Frontal cortex (tissue), 4 donors: ENCODE measurements at places on chromosomes 7 and 10.

GRCh38 chr10:103153302-103154197 lies 39.5 kb downstream of the NT5C2 start:
- no peak for DNase-seq

DNA sequence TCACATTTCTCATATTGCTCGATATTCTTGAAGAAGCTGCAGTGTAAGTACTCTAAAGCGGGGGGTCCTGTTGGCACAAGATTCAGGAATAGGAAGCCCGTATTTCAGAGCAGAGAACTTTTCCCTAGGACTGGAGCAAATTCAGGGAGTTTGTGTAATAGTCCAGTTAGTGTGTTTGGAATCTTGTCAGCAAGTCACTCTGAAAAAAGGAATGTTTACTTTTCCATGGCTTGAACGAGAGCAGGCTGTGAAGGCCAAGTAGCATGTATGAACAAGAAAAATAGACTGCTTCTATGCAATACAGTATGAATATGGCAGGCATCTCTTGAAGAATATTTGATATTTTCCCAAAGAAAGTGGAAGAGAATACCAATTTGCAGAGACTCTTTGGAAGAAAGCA lies 39.8 kb downstream of the CDC123 start:
- DNase-seq, result no peak

GRCh38 chr7:90396420-90396819 lies 6.8 kb upstream of the CLDN12 start:
- DNase-seq, result no peak

DNA sequence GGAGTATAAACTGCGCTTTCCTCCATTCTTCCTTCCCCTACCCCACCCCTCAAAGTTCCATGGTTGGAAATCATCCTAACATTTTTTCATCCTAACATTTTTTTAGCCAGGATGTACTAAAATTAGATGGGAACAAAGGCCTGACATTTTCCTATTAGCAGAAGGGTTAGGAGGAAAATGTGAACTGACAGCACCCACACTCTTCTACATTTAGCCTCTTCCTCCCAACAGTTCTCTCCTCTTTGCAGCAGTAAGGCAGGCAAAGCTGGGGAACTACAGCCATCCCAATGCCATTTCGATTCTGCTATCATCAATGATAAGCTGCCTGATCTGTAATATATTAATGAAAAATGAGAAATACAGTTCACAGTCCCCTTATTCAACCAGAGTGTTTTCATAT lies 11.4 kb upstream of the FAM53B start:
- no peak for DNase-seq

GRCh38 chr10:1737222-1738061 lies at the start of gene ADARB2:
ADARB2 (minus strand) TSS chr10:1737525.
- DNase-seq, result peak; percentile 76

DNA sequence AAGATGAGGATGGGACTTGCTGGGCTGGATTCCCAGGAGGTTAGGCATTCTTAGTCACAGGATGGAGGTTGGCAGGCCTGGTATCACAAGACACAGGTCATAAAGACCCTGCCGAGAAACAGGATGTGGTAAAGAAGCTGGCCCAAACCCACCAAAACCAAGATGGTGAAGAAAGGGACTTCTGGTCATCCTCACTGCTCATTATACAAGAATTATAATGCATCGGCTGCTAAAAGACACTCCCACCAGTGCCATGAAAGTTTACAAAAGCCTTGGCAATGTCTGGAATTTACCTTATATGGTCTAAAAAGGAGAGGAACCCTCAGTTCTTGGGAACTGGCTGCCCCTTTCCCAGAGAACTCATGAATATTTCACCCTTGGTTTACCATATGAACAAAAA lies 345.5 kb upstream of the POM121L12 start:
- no peak for DNase-seq

DNA sequence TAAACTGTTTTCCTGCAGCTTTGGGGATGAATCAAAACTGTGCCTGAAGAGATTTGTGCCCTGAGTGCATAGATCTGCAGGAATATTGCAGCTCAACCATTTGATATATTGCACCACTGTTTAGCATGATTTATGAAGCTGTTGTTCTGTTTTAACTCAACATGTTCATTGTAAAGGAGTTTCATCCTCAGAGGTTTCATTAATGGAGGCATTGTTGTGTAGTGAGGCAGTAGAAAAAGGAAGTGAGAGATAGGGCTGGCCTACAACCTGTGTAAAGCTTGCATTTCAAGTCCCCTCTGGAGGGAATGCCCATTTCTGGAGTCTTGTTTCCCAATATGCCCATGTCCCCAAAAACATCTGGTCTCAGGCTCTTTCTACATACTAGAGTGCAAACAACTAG lies 67.5 kb downstream of the DNAJC12 start:
- DNase-seq, result no peak

DNA sequence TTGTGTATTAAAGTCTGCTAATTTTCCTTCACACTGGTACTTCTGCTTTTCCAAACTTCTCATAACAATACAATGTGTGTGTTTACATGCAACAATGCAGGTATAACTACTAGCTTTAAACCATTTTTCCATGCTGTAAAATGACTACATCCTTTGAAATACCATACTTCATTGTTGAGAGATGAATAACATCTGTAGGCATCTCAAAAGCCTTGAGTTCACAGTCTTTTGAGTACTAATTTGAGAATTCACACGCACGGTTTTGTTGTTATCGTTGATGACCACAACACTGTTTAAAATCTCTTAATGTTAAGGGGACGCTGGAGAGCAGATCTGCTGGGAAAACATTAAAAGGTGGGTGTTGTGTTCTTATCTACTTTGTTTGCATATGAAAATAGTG lies 37.4 kb downstream of the SEMA3A start:
- no peak for DNase-seq

DNA sequence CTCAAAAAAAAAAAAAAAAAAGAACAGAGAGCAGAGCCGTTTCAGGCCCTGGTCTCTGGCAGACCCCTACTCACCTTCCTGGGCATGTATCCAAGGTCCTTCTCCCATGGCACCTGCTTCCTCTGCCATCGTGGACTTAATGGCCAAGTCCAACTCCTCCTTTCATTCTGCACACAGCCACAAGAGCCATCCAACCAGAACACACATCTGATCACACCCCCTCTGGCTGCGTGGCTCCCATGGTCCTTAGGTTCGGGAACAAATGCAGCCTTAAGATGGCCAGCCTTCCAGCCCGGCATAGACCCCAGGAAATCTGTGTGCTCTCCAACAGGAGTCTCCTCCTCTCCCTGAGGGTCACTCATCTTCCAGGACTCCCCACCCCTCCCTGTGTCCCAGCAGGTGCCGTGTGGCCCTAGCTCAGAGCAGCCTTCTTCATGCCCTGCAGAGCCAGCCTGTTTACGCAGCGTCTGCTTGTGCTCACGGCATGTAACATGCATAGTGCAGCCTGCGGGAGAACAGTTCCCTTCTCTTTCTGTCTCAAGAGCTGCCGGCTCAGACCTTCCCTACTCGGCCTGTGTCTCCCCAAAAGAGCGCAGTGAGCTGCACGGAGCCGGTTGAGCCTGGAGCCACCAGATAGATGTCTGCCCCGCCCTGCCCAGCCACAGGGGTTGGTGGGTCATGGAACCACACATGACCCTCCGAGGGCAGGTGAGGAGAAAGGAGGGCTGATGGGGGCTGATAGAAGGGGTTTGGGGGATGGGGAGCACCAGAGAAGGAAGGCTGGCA lies 157.3 kb downstream of the NRF1 start:
- DNase-seq, result no peak

DNA sequence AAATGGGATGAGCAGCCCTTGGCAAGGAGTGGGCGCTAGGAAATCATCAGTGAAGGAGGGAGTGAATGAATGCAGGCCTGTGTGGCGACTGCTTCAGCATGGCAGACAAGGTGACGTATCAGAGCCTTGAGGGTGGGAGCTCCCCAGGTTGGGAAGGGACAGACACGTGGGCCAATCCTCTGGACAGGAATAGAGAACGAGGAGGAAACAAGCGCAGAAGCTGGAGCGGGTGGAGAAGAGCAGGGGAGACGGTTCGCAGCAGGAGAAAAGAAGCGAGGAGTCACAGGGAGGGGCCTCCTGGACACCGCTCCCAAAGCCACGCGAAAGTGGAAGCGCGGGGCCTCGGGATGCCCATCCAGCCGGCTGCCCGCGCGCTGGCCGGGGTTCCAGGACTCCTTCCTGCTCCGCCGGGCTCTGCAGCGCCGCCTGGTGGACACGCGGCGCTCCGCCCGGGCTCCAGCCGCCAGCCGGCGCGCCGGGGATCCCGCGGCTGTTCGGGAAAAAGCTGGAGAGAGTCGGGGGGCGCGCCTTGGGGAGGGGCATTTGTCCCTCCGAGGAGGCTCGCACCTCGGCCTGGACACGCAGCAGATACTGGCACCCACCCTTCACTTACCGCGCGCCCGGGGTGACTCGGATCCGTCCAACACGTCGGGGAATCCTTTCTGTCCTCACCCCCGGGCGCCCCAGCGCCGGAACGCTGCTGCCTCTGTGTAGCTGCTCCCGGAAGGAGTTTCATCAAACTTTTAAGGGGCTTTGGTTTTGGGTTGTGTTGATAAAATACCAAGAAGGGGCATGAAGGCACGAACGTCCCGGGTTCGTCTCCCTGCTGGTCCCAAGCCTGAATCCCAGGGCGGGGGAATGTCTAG lies 6.3 kb downstream of the ZNF503 start:
- peak; percentile 63 for DNase-seq

- no peak for DNase-seq
These were observed 41.6 kb downstream of the CHN2 start for GRCh38 chr7:29236071-29236580.

DNA sequence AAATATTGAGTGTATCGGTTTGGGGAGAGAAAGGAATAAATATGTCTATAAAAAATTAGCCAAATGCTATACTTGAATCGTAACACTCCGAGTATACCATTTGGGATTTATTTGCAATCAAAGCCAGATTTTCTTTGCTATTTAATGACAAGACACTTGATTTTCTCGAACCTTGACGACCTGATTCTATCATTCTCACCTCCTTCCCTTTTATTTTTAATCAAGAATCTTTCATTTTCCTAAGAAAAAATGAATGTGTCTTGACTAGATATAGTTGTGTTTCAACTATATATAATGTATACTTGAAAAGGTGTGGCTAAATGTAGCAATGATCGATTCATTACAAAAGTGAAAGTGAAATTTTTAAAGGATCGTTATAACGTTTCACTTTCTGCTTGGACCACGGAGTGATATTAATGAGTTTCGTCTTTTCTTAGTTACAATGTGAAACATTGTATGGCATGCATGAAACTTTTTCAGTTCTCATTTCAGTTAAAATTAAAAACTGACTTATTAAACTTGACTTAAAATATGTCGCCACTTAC lies 562 bp downstream of the NUB1 start:
- no peak for DNase-seq

GRCh38 chr7:135512135-135512887 lies 2.4 kb upstream of the CNOT4 start:
- DNase-seq, result peak; percentile 30

- no peak for DNase-seq
These were observed 82.4 kb downstream of the PHYHIPL start for GRCh38 chr10:59258890-59259289.

DNA sequence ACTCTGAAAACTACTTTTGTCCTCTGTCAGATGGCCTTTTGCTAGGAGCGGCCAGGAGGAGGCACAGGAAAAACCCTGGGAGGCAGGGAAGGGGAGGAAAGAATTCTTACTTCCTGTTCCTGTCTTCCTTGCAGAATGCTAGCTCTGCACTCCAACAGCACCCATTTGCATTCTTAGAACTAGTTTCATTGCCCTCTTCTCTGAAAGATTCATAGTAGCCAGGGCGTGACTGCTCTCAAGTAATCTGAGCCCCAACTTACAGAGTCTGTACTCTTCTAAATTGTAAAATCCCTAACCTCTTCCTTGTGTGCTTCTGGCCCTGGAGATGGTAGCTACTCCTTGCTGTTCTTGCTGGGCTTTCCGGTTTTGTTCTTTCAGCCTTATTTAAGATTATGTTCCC lies 75.3 kb upstream of the STEAP1 start:
- no peak for DNase-seq

- DNase-seq, result no peak
These were observed 24.9 kb upstream of the NPS start for GRCh38 chr10:127524229-127524628.

GRCh38 chr7:2876031-2876731 lies 32.1 kb upstream of the GNA12 start:
- no peak for DNase-seq

DNA sequence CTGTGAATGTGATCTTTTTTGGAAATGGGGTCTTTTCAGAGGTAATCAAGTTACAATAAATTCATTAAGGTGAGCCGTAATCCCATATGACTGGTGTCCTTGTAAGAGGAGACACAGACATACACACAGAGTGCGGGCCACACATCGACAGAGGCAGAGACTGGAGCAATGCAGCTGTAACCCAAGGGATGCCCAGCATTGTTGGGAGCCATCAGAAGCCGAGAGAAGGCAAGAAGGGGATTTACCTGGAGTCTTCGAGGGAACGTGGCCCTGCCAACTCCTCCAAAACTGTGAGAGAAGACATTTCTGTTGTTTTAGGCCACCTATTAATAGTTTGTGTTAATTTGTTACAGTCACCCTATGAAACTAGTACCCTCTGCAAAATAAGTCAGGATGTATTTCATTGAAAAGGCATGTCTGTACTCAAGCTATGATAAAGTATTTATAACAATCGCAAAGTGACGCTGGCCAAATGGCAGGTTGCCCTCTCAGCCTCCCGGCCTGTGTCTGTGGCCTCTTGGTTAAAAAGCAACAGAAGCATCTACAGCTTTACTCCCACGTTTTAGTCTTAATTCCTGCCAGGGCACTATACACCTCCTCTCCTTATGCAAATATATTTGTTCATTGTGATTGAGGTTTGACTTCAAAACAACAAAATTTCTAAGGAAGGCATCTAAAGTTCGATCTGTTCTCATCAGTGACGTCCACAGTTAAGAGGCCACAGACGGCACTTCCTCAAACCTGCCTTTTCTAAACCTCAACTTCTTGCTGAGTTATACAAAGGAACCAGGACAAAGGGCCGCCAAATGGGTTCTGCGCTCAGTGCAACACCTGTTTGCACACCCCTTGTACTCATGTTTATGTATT lies 46.8 kb downstream of the HIPK2 start:
- DNase-seq, result no peak

GRCh38 chr10:63713191-63714144 lies 192.3 kb downstream of the REEP3 start:
- DNase-seq, result no peak

DNA sequence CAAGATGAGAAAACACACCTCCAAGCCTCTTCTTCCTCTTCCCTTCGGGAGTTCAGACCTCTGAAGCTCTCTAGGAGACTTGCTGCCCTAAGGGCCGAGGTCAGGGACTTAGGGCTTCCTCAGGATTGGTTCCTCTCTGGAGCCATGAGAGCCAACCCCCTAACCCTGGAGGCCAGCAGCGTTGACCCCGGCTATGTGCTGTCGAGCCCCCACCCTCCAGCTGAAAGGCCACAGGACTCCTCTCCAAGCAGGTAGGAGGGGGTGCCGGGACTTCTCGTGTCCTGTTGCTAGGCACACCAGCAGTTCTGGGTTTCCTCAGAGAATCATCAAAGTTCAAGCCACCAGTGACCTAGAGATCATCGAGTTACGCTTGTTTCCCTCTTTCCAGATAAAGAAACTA lies 87.4 kb downstream of the ARHGAP22 start:
- DNase-seq, result no peak

- no peak for DNase-seq
These were observed 263.1 kb downstream of the RPS24 start for GRCh38 chr10:78296785-78297184.

- DNase-seq, result no peak
These were observed 92.0 kb downstream of the KCNMA1 start for GRCh38 chr10:77545585-77545984.

- DNase-seq, result no peak
These were observed 146.3 kb upstream of the NPS start for GRCh38 chr10:127402596-127403409.
